ENCODE measurements at places on chromosomes 2 and 18. TPM values are rescaled to one million over a fixed set of nuclear protein-coding genes. Genes with fewer than 3 reads are reported as not detected.

DNA sequence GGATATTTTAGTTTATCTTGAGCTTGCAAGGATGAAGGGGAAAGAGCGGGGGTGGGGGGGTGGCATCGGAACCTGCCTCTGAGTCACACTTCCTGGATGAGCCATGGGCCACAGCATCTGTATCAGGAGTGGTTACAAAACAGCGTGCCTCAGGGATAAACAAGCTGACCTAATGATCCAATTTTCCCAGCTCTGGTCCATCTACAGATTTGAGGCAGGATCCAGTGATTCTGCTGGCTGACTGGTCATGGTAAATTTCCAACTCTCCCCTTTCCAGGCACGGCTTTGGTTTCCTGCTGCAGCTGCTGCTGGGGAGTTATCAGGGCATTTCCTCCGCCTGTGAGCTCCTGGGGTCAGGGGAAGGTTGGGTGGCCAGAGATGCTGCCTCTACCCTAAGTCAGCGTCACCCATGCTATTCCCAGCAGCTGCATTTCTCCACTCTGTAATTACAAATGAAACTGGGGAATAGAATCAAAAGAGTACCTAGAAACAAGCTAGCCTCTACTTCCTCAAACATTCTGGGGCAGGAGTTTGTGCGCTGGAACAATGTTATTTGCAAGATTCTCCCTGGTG lies 4.7 kb upstream of the HPCAL1 start:
- no peak overlapping the region for H3K4me3 ChIP-seq
- DNase-seq: no peak
- H3K27ac ChIP-seq: no peak overlapping the region
- H3K4me1 ChIP-seq: peaks cover 15% of the 10 kb centered on the region

The NEB gene
- total RNA-seq: 3.9 TPM

DNA sequence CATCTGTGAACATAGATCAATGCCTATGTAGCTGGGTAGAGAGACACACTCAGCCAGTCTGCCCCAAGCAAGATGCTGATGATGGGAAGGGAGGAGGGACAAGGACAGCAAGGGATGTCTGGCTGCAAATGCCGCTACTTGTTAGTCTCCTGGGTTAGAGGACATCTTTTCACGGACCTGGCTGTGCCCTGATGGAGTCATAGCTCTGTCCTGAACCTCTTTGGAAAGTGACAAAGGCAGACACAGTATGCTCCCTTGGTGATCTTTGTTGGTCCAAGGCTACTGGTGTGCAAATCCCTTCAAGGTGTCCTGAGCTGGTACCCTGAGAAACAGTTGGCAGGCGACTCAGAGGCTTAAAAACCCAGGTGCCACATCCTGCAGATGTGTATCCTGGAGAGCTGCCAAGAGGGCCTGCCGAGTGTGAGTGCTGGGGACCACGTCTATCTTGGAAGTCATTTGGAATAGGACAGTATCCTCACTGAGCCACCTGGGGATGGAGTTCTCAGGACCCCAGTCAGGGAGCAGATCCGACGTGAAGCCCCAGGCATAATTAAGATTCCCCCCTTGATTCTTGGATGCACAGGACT lies 10.8 kb downstream of the FOSL2 start:
- H3K4me1 ChIP-seq: peaks cover 37% of the 10 kb centered on the region
- DNase-seq: no peak
- H3K27me3 ChIP-seq: peaks cover 4% of the 10 kb centered on the region
- H3K27ac ChIP-seq: no peak overlapping the region

The GALNT13 gene
- total RNA-seq: 0.28 TPM

- H3K4me1 ChIP-seq: no peaks in the 10 kb centered on the region
- DNase-seq: no peak
- no peak overlapping the region for H3K27ac ChIP-seq
- H3K4me3 ChIP-seq: no peak overlapping the region
Observed at GRCh38 chr18:42976869-42977590, 138.5 kb downstream of the RIT2 start.

- no peaks in the 10 kb centered on the region for H3K27me3 ChIP-seq
- H3K4me1 ChIP-seq: no peaks in the 10 kb centered on the region
- no peaks in the 10 kb centered on the region for H3K36me3 ChIP-seq
- H3K27ac ChIP-seq: no peak overlapping the region
Observed at GRCh38 chr2:179751163-179751809, 110.1 kb downstream of the ZNF385B start.

The MOGAT1 gene
- not detected for total RNA-seq

The IL1B gene
- total RNA-seq: 3.4 TPM

The IL1RL1 gene
- total RNA-seq: 1.1 TPM

DNA sequence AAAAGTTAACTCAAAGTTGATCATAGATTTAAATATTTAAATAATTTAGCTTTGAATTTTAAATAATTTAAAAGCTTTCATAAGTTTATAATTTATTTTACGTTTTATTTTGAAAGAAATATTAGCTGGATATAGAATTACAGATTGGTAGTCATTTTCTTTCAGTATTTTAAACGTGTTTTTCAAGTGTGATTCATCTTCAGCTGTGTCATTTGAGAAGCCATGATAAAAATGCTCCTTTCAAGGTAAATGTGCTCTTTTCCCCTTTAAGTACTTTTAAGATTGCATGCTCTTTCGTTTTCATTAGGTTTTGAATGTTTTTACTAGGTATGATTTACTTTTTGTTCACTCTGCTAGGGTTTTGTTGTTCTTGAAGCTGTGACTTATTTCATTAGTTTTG lies 116.8 kb upstream of the FIGN start:
- no peak overlapping the region for H3K27ac ChIP-seq
- no peaks in the 10 kb centered on the region for H3K27me3 ChIP-seq
- H3K4me3 ChIP-seq: no peak overlapping the region
- no peaks in the 10 kb centered on the region for H3K36me3 ChIP-seq

The SLC5A7 gene
- total RNA-seq: 0.05 TPM

DNA sequence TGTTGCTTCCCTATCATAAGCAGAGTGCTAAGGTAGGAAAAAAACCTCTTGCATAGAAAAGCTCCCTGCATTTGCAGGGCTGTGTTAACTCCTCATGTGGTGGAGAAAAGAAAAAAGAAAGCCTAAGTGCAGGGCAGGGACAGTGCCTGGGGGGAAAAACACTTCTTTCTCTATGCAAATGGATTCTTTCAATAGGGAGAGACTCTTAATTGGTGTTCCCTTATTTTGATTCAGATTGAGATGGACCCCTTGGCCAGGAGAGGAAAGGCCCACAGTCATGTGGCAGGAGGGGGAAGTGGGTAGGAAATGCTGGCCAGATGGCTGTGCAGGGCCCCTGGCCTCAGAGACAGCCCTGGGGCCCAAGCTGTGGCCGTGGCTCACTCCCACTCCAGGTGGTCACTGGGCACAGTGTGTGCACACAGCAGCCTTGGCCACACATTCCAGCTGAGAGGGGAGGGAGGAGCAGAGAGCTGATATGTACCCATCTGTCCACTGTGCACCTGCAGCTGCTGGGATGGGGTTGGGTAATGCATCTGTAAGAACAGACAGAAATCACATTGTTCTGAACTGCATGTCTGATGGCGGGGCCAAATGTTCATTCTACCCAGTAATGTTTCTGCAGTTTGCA lies 410.4 kb downstream of the DSC3 start:
- no peak overlapping the region for H3K27ac ChIP-seq
- no peak for DNase-seq
- no peaks in the 10 kb centered on the region for H3K27me3 ChIP-seq
- H3K4me1 ChIP-seq: no peaks in the 10 kb centered on the region
- no peak overlapping the region for H3K4me3 ChIP-seq
- no peaks in the 10 kb centered on the region for H3K36me3 ChIP-seq

The NT5DC4 gene
- total RNA-seq: 0.85 TPM

DNA sequence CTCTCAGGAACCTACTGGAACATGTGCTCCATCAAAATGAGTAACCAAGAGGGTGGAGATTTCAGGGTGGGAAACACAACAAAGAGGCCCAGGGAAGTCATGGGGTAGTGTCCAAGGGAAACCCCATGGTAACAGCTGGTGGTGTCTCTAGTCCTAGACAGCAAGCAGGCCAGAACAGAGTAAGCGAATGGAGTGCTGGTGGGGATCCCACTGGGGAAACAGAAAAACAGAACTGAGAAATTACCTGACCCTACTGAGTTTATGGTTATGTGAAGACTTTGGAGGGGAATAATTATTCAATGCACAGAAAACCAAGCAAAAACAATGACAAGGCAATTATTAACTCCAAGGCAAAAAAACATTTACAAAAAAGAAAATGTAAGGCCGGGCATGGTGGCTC lies 16.9 kb downstream of the ERCC3 start:
- DNase-seq: no peak
- no peaks in the 10 kb centered on the region for H3K27me3 ChIP-seq
- H3K36me3 ChIP-seq: peaks cover 73% of the 10 kb centered on the region
- H3K4me3 ChIP-seq: no peak overlapping the region
- no peak overlapping the region for H3K27ac ChIP-seq
- H3K4me1 ChIP-seq: no peaks in the 10 kb centered on the region

The TMEM198 gene
- 0.52 TPM for total RNA-seq

DNA sequence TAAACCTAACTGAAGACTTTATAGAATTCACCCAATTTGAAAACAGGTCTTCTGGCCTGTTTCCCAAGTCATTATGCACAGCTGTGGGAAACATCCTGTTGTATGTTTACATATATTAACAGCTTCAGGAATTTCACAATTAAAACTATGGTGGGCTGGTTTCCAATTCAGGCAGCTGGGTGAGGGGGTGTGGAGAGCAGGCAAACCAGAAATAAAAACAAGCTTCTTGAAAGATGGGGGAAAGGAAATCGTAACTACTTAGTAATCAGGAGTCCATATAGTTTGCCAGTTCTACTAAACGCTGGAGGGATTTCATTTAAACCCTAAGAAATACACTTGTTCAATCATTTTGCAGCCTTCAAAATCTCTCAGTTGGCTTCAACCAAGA lies 22.8 kb downstream of the ATP8B1 start:
- no peak overlapping the region for H3K27ac ChIP-seq
- H3K36me3 ChIP-seq: no peaks in the 10 kb centered on the region
- DNase-seq: no peak
- no peak overlapping the region for H3K4me3 ChIP-seq
- no peaks in the 10 kb centered on the region for H3K27me3 ChIP-seq
- peaks cover 9% of the 10 kb centered on the region for H3K4me1 ChIP-seq

DNA sequence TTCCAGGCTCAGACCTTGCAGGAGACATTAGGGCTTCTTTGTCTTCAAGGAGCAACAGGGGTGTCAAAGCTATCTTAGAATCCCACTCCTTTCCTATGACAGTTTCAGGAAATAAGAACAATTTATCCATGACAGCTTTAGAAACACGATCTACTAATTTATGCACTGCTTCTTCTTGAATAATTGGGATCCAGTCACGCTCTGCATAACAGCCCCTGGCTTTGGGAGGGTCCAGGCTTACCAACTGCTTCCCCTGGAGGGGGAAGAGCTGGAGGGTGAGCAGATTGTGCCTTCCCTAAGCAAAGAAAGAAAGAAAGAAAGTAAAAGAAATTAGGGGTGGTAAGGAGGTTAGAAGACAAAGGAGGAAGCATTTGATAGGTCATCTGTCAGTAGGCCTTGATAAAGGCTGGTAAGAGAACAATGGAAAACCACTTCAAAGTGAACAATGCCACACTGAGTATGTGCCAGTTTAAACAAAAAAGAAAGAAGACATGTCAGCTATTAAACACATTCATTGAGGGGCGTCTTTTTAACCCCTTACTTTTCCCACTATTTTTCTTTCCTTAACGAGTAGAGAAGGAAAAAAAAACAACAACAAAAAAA lies 327.6 kb downstream of the DCC start:
- no peak overlapping the region for H3K4me3 ChIP-seq
- H3K4me1 ChIP-seq: no peaks in the 10 kb centered on the region
- H3K36me3 ChIP-seq: no peaks in the 10 kb centered on the region
- no peak overlapping the region for H3K27ac ChIP-seq
- DNase-seq: no peak

- no peak overlapping the region for H3K27ac ChIP-seq
- no peaks in the 10 kb centered on the region for H3K27me3 ChIP-seq
- DNase-seq: no peak
- no peaks in the 10 kb centered on the region for H3K4me1 ChIP-seq
- no peak overlapping the region for H3K4me3 ChIP-seq
Observed at GRCh38 chr2:67798541-67799160, 264.2 kb downstream of the C1D start.

DNA sequence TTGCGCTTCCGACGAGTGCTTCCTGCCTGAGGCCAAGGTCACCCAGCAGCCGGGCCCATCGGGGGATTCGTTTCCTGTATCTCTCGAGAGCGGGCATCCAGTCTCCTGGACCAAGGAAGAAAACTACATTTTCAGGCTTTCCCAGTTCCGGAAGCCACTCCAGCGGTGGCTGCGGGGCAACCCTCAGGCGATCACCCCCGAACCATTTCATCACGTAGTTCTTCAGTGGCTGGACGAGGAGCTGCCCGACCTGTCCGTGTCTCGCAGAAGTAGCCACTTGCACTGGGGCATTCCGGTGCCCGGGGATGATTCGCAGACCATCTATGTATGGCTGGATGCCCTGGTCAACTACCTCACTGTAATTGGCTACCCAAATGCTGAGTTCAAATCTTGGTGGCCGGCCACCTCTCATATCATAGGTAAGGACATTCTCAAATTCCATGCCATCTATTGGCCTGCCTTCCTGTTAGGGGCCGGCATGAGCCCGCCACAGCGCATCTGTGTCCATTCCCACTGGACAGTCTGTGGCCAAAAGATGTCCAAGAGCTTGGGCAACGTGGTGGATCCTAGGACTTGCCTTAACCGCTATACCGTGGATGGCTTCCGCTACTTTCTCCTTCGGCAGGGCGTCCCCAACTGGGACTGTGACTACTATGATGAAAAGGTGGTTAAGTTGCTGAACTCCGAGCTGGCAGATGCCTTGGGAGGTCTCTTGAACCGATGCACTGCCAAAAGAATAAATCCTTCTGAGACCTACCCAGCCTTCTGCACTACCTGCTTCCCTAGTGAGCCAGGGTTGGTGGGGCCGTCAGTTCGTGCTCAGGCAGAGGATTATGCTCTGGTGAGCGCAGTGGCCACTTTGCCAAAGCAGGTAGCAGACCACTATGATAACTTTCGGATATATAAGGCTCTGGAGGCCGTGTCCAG lies 1.0 kb downstream of the MARS2 start:
- peak overlapping the region; percentile 84 for H3K4me3 ChIP-seq
- H3K36me3 ChIP-seq: no peaks in the 10 kb centered on the region
- no peaks in the 10 kb centered on the region for H3K27me3 ChIP-seq
- DNase-seq: no peak

GRCh38 chr2:231680285-231680991 lies 27.9 kb upstream of the PTMA start:
- no peak for DNase-seq
- H3K27ac ChIP-seq: peak overlapping the region; percentile 81
- H3K4me3 ChIP-seq: peak overlapping the region; percentile 43
- H3K27me3 ChIP-seq: no peaks in the 10 kb centered on the region
- H3K36me3 ChIP-seq: no peaks in the 10 kb centered on the region

- no peaks in the 10 kb centered on the region for H3K4me1 ChIP-seq
- no peak for DNase-seq
- H3K27me3 ChIP-seq: no peaks in the 10 kb centered on the region
- no peak overlapping the region for H3K4me3 ChIP-seq
- H3K27ac ChIP-seq: no peak overlapping the region
Observed at GRCh38 chr2:125398738-125399524, 1257.0 kb upstream of the GYPC start.

The LRRC30 gene
- 0.14 TPM for total RNA-seq

The SEMA4F gene
- 2.5 TPM for total RNA-seq

The IL18R1 gene
- total RNA-seq: 7.5 TPM

The WDR43 gene
- total RNA-seq: 49.0 TPM

The ZAP70 gene
- total RNA-seq: 160 TPM

The FNDC4 gene
- 0.85 TPM for total RNA-seq

All from thymus (tissue), 14 donors.